ENCODE measurements at places on chromosomes 2 and 18.
A peak's percentile ranks its signal among the peaks of the same experiment; 100 is the strongest.

DNA sequence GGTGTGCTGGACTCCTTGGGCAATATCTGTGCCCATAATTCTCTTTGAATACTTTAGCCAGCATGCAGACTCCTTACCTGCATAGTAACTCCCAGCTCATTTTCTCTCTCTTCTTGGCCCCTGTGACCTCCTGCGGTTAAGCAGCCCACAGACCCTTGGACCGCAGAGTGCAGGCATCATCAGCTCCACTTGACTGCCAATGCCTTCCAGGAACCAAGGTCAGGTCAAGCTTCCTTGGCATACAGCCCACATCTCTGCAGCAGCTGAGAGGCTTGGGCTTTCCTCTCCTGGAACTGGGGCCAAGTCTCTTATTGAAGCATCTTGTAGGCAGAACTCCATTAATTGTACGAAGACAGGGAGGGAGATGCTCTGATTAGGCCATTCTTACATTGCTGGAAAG is 130.1 kb upstream of the PIEZO2 start:
- DNase-seq, result no peak

- DNase-seq, result peak; percentile 48
Observed at GRCh38 chr2:8488001-8488738, 193.7 kb upstream of the ID2 start.

- no peak for DNase-seq
Observed at GRCh38 chr2:230069402-230069801, 678 bp upstream of the SLC16A14 start.

DNA sequence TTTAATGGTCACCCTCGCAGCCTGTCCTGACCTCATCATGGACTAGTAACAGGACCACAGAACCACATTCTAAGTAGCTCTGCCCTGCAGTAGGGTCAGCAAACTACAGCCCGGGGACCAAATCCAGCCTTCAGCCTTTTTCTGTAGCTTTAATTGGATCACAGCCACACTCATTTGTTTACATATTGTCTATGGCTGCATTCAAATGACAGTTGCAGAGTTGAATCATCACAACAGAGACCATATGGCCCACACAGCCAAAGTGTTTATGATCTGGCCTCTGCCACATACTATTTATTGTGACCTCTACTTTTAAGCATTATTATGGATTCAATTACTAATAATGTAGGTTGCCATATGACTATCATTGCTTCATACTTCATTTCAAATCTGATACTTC is 47.7 kb downstream of the MAP3K19 start:
- no peak for DNase-seq

- DNase-seq, result no peak
Observed at GRCh38 chr18:24530630-24531111, 70.2 kb downstream of the HRH4 start.

Measured in stimulated activated CD4-positive, alpha-beta T cell treated with anti-CD3 and anti-CD28 coated beads, Interleukin-2, amount 100 ng/mL, for 48 hours (primary cell).